Activated CD4-positive, alpha-beta T cell treated with anti-CD3 and anti-CD28 coated beads, Interleukin-2, amount 10 ng/mL, durations not matched to agents 7 days and 5 days (primary cell): ENCODE measurements at places on chromosomes 1 and 21.

- no peaks in the 10 kb centered on the region for H3K36me3 ChIP-seq
- H3K27me3 ChIP-seq: no peaks in the 10 kb centered on the region
- peaks cover 17% of the 10 kb centered on the region for H3K4me1 ChIP-seq
Measured at GRCh38 chr1:244963231-244963826, 99.0 kb upstream of the HNRNPU start.

DNA sequence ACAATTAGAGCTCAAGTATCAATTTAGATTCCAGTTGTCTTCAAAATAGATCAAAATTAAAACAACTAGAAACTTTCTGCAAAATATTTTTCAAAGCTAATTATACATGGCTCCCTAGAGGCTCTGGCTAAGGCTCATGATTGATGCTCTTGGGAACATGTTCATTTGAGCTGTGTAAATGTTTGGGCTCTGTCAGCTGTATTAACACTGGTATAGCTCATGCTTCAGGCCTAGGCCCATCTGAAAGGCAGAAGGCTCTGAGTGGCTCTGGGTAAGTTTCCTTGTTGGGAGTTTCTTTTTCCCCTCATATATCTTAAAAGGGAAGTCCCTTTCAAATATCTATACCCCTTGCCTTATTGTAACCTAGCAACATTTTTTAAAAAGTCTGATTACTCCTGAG lies 81.3 kb downstream of the UROD start:
- no peak for DNase-seq
- no peak overlapping the region for H3K4me3 ChIP-seq
- no peaks in the 10 kb centered on the region for H3K4me1 ChIP-seq
- no peaks in the 10 kb centered on the region for H3K27me3 ChIP-seq
- H3K27ac ChIP-seq: no peak overlapping the region

DNA sequence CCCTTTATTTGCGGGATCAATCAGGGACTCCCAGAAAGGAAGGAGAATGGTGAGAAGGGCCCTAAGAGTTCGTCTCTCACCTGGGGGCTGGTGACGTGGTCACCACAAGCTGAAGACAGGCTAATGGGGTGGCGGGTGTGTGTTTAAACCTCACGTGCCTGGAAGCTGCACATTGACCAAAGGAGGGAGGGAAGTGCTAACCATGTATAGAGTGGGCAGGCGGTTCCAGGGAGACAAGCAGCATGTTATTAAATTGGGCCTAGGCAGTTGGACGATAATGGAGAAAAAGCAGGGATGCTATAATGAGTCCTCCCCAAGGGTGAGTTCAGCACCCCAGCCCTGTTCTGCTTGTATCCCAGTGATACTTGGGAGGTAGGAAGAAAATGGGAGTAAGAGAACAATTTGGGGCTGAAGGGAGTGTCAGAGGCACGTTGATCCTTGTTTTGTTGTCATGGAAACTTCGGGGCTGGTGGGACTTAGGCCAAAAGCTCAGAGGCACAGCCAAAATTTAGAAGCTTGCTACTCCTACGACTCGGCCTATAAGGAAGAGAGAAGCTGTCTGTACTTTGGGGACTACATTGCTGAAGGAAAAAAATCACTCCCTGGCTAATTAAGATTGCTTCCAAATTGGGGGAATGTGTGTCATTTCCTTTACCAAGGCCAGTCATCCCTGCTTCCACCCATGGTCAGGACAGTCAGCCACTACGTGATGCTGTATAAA lies 33.2 kb upstream of the EPHA8 start:
- no peak overlapping the region for H3K27ac ChIP-seq
- no peak for DNase-seq
- no peak overlapping the region for H3K4me3 ChIP-seq
- no peaks in the 10 kb centered on the region for H3K4me1 ChIP-seq
- H3K36me3 ChIP-seq: peaks cover 2% of the 10 kb centered on the region

GRCh38 chr1:109231066-109231465 lies 17.3 kb downstream of the SARS1 start:
- no peak for DNase-seq
- peaks cover 17% of the 10 kb centered on the region for H3K4me1 ChIP-seq
- peaks cover 55% of the 10 kb centered on the region for H3K36me3 ChIP-seq
- H3K4me3 ChIP-seq: no peak overlapping the region
- no peak overlapping the region for H3K27ac ChIP-seq
- no peaks in the 10 kb centered on the region for H3K27me3 ChIP-seq

DNA sequence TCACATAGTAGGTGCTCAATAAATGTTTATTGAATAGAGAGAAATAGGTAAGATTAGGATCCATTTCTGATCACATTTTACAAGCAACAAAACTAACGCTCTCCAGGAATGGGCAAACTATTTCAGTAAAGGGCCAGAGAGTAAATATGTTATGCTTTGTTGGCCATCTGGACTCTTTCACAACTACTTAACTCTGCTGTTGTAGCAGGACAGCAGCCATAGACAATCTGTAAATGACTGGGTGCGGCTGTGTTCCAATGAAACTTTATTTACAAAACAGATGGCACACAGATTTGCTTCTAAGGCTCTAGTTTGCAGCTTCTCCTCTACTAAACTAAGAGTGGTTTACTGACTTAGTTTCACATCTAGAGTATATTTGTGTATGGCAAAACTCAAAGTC lies 83.0 kb upstream of the BACH1 start:
- H3K27ac ChIP-seq: no peak overlapping the region
- H3K4me3 ChIP-seq: no peak overlapping the region
- H3K36me3 ChIP-seq: no peaks in the 10 kb centered on the region
- H3K4me1 ChIP-seq: peaks cover 5% of the 10 kb centered on the region
- peaks cover 2% of the 10 kb centered on the region for H3K27me3 ChIP-seq

DNA sequence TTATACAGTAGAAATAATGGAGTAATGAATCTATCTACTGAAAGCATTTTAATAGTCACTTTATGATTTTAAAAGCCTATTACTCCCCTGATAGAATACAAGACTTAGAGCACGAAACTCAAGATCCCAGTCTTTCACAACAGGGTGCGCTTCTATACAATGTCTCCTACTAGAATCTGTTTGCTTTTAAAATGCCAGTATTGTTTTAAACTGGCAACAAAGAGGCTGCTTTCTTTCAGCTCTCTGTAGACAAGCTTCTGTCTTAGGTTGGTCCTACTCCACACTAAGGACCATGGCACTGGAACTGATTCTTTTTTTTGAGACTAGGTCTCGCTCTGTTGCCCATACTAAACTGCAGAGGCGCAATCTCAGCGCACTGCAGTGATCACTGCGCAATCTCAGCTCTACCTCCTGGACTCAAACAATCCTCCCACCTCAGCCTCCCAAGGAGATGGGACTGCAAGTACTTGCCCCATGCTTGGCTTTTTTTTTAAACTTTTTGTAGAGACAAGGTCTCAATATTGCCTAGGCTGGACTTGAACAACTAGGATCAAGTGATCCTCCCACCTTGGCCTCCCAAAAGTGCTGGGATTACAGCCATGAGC lies 4.8 kb downstream of the DCAF8 start:
- H3K4me3 ChIP-seq: no peak overlapping the region
- DNase-seq: no peak
- H3K27ac ChIP-seq: no peak overlapping the region
- H3K4me1 ChIP-seq: peaks cover 38% of the 10 kb centered on the region

DNA sequence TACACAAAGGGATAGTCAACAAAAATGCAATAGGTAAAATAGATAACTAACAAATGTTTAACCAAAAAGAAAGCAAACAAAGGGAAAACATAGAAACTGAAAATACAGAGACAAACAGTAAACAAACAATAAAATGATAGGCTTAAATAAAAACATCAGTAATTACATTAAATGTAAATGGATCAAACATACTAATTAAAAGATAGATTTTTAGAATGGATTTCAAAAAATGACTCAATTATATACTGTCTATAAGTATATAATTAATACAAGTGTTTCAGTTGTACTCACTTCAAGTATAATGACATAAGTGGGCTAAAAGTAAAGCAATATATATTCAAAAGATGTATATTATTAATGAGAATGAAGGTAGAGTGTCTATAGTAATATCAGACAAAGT lies 101.1 kb downstream of the MRPS6 start:
- peaks cover 20% of the 10 kb centered on the region for H3K36me3 ChIP-seq
- no peak overlapping the region for H3K27ac ChIP-seq
- no peaks in the 10 kb centered on the region for H3K27me3 ChIP-seq
- peaks cover 5% of the 10 kb centered on the region for H3K4me1 ChIP-seq
